ENCODE measurements at places on chromosomes 6 and 20.

DNA sequence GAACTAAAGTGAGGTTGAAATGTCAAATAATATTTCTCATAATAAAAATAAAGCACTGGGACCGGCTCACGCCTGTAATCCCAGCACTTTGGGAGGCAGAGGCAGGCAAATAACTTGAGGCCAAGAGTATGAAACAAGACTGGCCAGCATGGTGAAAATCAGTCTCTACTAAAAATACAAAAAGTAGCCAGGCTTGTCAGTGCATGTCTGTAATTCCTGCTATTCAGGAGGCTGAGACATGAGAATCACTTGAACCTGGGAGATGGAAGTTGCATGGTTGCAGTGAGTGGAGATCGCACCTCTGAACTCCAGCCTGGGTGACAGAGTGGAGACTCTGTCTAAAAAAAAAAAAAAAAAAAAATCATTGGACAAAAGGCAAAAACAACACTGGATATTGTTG is 38.4 kb upstream of the RSPO3 start:
- DNase-seq = no peak

GRCh38 chr6:29723666-29724588 is 693 bp downstream of the HLA-F start:
- DNase-seq = no peak

- no peak for DNase-seq
Measured at GRCh38 chr6:24897186-24897585, 38.6 kb downstream of the RIPOR2 start.

DNA sequence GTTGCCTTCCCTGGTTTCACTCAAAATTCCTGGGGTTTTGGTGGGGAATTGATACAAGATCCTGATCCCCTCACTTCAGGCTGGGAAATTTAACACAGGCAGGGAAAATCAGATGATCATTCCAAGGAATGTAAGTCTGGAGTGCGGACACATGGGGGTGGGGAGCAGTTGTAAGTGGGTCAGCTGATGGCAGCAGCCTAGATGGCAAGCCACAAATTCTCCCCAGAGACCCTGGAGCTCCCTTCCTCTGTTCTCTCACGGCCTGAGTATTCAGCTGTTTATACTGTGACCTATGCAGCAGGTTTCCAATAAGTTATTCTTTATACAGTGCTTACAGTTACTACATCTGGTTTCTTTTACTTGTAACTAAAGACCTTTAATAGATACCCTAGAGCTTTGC is 144.9 kb downstream of the SH3BGRL2 start:
- no peak for DNase-seq

DNA sequence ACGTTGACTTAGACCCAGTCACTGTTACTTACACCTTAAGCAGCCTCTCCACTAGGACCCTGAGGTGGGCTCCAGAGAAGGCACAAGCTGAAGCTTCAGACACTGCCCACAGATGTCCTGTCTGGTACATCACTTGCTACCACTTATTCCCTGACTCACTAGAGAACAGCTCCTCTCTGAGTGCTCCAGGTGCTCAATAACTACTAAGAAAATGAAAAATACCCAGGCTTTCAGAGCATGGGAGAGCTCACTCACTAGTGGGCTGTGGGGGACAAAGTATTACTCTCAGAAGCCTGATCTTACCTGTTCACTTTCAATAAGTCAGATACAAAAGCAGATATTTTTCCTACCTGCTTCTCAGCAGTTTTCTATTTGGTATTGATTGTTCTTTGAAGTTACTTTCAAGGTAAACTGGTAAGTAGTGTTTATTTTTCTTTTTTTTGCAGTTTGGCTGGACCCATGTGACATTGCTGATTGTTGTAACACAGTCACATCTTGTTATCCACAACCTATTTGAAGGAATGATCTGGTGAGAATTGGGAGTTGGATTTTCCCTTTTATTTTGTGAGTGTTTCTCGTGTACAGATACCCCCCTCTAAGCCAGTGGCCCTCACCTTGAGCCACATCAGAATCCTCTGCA is 55.9 kb downstream of the CDS2 start:
- DNase-seq = no peak

GRCh38 chr6:110731898-110732297 is 83.4 kb downstream of the CDK19 start:
- DNase-seq = no peak

Data from hematopoietic multipotent progenitor cell treated with erythropoietin and hydrocortisone succinate and interleukin-3 and kit ligand, for 6 days (in vitro differentiated cells).